Camera-type eye (tissue), 1 donor: ENCODE measurements at places on chromosomes 3 and 15. TPM values are rescaled to one million over a fixed set of nuclear protein-coding genes. Genes with fewer than 3 reads are reported as not detected.

Gene LRRC28
- 107 TPM for total RNA-seq

Gene SUSD5
- 3.9 TPM for total RNA-seq

Gene BMF
- total RNA-seq = 20.1 TPM

Gene A4GNT
- 0.33 TPM for total RNA-seq

Gene SETMAR
- 24.7 TPM for total RNA-seq
